ENCODE measurements at places on chromosomes 2 and 18. TPM values are rescaled to one million over a fixed set of nuclear protein-coding genes. Genes with fewer than 3 reads are reported as not detected.

The FRZB gene
- total RNA-seq, result 0.08 TPM

The CIB4 gene
- total RNA-seq, result 0.16 TPM

The IL1RL2 gene
- not detected for total RNA-seq

The MBOAT2 gene
- total RNA-seq, result 61.1 TPM

The CCDC68 gene
- total RNA-seq, result 6.3 TPM

The TUBA3D gene
- 5.1 TPM for total RNA-seq

The KRTCAP3 gene
- 0.62 TPM for total RNA-seq

The ZSWIM2 gene
- not detected for total RNA-seq

The HPCAL1 gene
- total RNA-seq, result 251 TPM

The FKBP1B gene
- 12.7 TPM for total RNA-seq

The G6PC2 gene
- total RNA-seq, result not detected

The LRRFIP1 gene
- 85.7 TPM for total RNA-seq

The SPR gene
- total RNA-seq, result 90.6 TPM

The SOX11 gene
- not detected for total RNA-seq

The XIRP2 gene
- total RNA-seq, result not detected

The AFF3 gene
- total RNA-seq, result 0.01 TPM

The RHOB gene
- total RNA-seq, result 383 TPM

The SCYGR4 gene
- not detected for total RNA-seq

The HSBP1L1 gene
- 13.6 TPM for total RNA-seq

The SLC4A1AP gene
- 28.9 TPM for total RNA-seq

The IFIH1 gene
- total RNA-seq, result 1.2 TPM

The MOGAT1 gene
- not detected for total RNA-seq

The ST8SIA3 gene
- not detected for total RNA-seq

The SMARCAL1 gene
- total RNA-seq, result 13.9 TPM

The DUSP2 gene
- total RNA-seq, result 0.38 TPM

The GREB1 gene
- total RNA-seq, result 2.6 TPM

The GPATCH11 gene
- 12.8 TPM for total RNA-seq

The TXNDC2 gene
- 0.12 TPM for total RNA-seq

The GLI2 gene
- total RNA-seq, result 22.1 TPM

The TRIM43 gene
- not detected for total RNA-seq

The GALNT13 gene
- 9.1 TPM for total RNA-seq

The SKA1 gene
- total RNA-seq, result 10.9 TPM

The DSG1 gene
- not detected for total RNA-seq

The CTAGE1 gene
- not detected for total RNA-seq

Measured in A549 treated with Hydrocortisone at 1 μM for 4 hours (cell line).